Fibroblast of lung (primary cell): ENCODE measurements at places on chromosomes 12 and 14. TPM values are rescaled to one million over a fixed set of nuclear protein-coding genes. Genes with fewer than 3 reads are reported as not detected.

DNA sequence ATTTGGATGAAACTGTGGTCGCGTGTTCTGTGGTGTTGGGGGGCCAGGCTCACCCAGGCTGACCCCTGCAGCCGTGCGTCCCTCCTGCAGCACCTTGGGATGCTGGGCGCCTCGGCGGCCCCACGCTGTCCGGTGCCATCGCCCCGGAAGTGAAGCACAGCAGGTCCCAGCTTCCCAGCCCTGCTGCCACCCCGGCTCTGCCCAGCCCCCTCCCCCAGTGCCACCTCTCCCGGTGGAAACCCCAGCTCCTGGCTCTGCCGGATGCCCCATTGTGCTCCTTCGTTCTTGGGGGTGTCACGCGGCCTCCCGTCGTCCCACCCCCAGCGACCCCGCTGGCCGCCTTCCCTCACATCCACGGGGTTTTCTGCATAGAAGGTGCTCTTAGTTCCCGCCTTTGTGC lies 25.2 kb downstream of the LRCOL1 start:
- no peak for DNase-seq

DNA sequence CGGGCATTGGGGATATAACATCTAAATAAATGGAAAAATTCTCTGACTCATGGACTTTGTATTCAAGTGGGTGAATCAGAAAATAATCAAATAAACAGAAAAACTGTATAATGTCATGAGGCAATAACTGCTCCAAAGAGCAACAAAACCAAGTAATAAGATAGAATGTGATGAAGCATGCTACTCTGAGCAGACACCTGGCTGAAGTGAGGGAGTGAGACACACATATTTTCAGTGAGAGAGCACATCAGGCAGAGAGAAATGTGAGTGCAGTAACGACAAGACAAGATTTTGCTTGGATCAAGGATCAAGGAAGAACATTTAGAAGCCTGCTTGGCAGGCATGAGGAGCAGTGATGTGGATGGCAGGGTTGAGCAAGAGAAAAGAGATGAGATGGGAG lies 75.8 kb upstream of the CCDC91 start:
- peak; percentile 65 for DNase-seq

The SYNDIG1L gene
- not detected in 2 replicates for total RNA-seq

The MANSC4 gene
- total RNA-seq, result 0.17 TPM in 1 of 2 replicates, not detected in the other

DNA sequence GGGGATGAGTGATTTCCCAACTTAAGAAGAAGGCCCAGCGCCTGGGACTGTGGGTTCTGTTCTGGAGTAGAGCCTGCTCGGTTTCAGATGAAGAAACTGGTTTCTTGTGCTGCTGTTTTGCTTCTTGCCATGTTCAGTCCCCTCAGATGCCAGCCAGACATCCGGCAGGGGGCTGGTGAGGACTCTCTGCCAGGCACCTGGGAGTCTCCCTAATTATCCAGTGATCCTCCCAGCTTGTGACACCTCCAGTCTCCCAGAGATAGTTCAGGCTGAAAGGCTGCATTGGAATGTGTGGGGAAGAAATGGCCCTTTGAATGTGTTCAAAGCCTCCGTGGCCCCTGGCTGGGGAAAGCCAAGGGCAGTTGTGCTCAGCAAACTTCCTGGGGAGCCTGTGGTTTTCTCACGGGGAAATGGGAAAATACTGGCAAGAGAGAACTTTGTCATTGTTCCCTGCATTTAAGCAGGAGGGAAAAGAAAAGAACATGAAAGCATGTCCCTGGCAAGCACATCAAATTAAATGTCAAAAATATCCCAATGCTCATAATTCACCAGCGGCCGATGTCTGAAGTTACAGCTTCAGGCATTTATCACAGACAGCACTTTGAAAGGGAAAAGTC lies 8.5 kb upstream of the SERPINA12 start:
- no peak for DNase-seq

DNA sequence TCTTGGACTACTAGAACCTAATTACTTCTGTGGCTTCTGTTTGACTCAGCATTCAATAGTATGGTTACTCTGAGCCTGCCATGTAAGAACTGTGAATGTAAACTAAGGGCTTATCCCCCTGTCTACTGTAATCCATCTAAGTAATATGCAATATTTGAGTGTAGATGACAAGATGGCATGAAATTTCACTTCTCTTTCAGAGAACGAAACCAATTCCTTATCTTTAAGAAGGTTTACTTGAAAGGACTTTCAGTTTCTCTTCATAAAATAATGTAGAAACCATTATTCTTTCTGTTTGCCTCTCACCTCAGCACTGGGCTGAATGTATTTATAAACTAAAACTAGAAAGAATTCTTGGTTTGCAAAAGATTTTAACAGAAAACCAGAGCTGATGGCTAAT lies 60.4 kb upstream of the ARID2 start:
- peak; percentile 7 for DNase-seq

DNA sequence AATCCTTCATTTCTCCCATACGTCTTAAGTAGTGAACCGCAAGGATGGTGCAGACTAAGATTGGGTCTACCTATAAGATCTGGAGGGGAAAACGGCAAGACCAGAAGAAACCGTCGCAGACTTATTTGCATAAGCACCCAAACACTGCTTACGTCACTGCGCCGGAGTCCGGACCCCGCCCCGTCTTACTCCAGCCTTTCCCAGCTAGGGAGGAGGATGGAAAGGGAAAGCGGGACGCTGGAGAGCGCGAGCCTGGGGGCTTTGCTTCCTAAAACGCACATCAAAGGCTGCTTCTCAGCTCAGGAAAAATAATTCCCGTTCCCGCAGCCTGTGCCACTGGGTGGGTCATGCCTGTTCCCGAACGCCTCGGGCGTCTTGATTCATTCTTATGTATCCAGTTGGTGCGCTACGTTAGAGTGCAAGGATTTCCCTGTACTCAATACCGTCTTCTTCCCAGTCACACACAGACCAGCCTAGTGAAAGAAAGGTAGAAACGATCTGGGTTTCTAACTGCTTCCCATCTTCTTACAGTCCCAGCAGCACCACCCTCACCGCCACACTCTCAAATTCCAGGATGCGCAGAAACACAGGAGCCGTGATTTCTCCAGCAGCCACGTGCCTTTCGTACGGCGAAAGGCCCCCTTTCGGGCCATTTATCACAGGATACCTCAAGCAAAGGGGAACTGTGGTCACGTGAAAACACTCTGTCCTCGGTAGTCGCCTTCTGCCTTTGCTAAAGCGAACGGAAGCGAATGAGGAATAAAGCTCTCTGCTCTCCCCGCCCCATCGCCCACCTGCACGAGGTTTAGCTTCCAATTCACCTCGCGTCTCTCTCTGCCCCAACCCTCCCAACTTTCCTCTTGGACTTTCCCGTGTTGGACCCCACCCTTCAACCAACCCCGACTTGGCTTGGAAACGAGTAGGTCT lies 1.1 kb downstream of the SLC6A15 start:
- DNase-seq, result peak; percentile 90

GRCh38 chr14:58200846-58201245 lies 897 bp downstream of the ACTR10 start:
- DNase-seq, result no peak

DNA sequence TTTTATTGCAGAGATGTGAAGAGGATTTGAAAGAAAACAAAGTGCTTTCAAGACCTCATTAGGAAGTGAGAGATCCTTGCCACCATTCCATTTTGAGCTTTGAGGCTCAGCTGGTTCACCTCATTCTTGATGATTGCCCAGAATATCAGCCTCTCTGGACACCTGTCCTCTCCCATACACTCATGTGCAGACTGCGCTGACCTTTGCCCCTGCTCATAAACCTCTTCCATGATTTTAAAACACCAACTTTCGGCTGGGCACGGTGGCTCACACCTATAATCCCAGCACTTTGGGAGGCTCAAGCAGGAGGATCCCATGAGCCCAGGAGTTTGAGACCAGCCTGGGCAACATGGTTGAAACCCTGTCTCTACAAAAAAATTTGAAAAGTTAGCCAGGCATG lies 8.9 kb downstream of the COX14 start:
- no peak for DNase-seq
